CD4-positive, alpha-beta T cell treated with Interferon alpha-2 for 1 hour (primary cell): ENCODE measurements at places on chromosomes 16 and 17.

- no peak for DNase-seq
Measured at GRCh38 chr16:8474587-8474986, 115.7 kb downstream of the TMEM114 start.

DNA sequence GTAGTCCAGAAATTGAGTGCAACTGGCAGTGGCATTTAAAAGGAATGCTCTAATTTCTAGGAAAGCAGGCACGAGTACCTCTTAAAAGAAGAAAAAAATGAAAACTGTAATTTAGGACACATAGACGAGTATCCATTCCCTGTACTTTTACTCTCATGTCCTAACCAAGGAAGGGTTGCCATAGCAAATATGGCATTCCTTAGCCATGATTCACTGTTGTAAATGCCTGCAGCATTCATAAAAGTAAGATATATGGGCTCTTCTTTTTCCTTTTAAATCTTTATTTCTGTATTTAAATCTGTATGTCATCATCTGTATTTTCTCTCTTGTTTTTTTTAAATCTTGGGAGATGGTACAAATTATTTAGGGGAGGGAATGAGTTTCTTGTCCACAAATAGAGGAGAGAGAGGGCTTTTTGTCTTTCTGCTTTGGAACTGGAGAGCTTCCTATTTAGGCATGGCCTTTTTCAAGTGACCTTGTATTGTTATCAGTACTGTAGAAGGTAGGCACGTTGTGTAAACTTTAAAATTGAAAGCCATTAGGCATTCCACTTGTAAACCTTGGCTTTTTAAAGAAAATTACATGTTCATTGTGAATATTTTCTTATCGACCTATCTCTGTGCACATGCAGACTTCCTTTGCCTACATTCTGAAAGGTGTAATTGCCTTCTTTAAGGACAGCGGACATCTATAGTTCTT lies 50.0 kb downstream of the TENT4B start:
- no peak for DNase-seq

GRCh38 chr17:18070861-18071340 lies 16.8 kb upstream of the DRG2 start:
- no peak for DNase-seq

GRCh38 chr16:2983706-2984136 lies 3.5 kb upstream of the PKMYT1 start:
- peak; percentile 63 for DNase-seq

DNA sequence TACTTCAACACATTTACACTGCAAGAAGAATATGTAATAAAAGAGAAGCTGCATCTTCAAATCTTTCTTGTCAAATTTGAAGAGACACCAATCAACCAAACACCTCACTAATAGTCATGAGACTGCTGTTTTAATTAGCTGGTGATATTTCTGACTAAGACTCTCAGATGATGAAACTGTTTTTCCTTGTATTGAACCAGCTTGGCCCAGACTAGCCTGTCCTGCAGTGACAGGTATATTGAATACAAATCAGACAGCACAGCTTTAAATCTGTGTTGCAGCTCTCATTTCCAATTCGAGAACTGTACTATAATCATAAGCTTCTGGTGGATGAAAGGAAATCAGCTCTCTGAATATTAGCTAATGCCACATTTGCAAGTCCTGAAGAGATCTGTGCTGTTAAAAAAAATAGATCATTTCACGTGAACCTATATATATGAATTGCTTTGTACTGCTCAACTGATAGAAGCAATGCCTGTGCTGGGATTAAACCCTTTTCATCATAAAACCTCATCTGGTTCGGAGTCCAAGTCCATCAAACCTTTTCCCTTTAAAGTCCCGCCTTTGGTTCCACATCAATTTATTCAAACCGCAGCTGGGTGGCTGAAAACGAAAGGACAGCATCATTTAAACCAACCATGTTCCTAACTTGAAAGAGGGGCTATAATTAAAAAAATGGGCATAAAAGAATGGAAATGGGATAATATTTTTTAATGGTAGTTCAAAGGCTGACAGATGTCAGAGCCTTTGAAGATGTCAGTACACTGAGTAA lies 306.2 kb downstream of the CEP112 start:
- DNase-seq, result no peak

GRCh38 chr16:12769525-12769924 lies 34.2 kb downstream of the CPPED1 start:
- no peak for DNase-seq

GRCh38 chr17:13484020-13484419 lies 117.7 kb downstream of the HS3ST3A1 start:
- no peak for DNase-seq

DNA sequence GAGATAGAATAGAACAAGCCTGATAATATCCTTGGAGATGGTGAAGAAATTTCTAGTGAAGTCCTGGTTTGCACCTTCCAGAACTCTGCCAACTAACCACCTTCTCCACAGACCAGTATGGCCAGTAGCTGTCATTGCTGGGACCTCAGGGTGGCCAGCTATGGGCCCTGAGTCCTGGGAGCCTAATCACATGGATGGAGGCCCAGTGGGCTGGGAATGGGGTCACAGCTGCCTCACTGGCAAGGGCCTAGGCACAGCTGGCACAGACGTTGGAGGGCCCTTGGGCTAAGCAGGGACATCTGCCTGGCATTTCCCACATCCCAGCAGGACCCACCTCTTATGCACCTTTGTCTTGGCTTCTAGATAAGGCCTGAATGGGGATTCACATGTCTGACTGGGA lies 7.6 kb upstream of the WNT3 start:
- no peak for DNase-seq

GRCh38 chr16:84040226-84040822 lies 2.3 kb downstream of the SLC38A8 start:
- DNase-seq, result no peak

DNA sequence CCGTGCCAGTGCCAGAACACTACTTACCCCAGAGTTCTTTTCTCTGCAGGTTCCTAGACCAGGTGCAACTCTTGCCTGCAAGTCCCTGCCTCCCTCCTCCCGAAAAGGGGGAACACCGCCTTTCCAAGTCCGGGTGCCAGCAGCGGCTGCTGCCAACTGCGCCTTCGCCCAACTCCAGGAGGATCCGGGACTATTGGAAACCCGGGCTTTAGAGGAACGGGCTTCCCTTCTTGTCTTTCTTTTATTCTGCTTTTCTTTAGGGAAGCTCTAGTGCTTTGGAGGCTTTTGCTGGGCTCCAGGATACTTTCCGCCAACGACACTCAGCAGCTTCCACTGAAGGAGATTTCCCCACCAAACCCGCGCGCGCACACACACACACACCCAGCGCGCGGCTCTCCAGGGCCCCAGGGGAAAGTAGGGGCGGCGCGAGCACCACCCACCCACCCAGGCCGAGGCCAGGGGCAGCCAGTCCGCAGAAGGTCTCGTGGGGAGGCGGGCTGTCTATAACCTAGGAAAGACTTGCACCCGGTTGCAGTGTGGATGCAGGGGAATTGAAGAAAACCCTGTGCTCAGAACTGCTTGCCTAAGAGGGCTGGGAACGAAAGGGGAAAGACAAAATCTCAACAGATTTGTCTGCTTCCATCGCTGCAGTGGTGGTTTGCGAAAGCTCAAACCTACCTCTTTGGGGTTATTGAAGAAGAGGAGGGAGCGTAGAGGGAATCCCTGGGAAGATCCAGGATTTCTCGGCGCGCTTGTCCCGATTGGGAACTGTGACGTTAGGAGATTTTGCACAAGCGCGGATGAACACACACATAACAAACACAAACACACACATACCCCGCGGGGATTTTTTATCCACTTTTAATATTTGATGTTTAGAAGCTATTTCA lies 977 bp upstream of the CA10 start:
- DNase-seq, result no peak

DNA sequence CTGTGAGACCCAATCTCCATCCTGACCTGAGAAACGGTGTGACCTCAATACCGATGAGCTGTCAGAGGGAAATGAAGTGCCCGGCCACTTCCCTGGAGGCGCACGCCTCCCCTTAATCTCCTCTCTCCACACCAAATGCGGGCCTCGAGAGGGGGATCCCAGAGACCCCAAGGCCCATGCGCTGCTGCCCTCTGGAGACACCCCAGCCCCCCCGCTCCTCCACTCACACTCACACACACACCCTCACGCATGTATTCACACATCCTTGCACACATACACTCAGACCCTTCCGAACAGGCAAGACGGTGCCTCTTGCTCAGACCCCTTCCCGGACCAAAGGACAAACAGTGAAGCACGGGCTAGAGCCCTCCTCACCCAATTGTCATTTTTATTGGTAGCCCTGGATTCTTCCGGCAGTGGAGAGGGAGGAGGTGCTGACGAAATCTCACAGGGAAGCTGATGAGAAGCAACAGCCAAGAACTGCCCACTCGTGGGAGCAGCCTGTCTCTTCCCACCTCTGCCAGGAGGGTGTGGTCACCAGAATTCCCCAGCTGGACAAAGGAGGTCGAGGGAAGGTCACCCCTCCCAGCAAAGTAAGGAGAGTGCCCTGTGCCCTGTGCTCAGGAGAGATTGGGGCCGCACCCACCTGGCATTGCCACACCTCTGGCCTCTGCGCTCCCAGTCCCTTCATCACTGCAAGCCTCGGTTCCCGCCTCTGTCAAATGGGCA lies 136.0 kb upstream of the TNRC6C start:
- no peak for DNase-seq

GRCh38 chr16:54522584-54522983 lies 236.0 kb upstream of the IRX3 start:
- DNase-seq, result no peak

DNA sequence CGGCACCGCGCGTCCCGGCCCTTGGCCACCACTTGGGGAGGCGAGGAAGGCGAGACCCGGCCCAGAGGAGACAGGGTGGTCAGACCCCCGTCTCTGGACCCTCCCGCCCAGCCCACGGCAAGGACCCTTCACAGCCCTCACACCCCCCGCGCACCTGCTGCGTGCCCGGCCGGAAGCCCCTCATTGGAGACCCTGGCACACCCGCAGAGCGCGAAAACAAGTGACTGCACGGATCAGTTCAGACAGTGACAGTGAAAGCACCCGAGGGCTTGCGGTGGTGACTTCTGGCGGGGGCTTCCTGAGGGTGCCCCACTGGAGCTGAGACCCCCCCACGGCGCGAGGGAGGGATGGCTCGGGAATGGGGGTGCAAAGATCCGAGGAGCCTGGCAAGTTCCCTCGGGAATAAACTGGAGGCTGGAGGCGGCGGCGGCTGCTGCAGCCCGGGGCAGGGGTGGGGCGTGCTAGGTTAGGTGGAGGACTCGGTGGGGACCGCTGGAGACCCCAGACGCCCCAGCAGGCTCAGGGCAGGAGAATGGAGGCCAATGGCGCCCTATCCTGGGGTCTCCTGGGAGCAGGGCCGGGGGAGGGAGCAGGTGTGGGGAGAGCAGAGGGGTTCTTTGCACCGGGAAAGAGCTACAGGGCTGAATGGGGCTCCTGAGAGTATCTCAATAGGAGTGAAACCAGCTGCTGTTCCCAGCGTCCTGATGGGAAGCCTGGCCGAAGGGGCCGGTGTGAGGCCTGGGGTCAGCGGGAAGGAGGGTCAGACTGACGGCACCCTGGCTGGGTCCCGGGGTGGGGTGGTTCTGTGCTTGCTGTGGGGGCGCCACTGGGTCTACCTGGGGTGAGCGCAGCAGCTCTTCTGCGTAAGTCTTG lies 824 bp upstream of the FBXL16 start:
- no peak for DNase-seq

- peak; percentile 13 for DNase-seq
Measured at GRCh38 chr17:77863814-77864161, 94.7 kb upstream of the TNRC6C start.

- no peak for DNase-seq
Measured at GRCh38 chr16:6335072-6335471, 997.6 kb upstream of the RBFOX1 start.

GRCh38 chr17:7249830-7250229 lies 1.7 kb downstream of the CTDNEP1 start:
- no peak for DNase-seq

- no peak for DNase-seq
Measured at GRCh38 chr17:40556884-40557414, 8.3 kb downstream of the CCR7 start.

GRCh38 chr17:48392857-48393256 lies 37.2 kb downstream of the SKAP1 start:
- no peak for DNase-seq

DNA sequence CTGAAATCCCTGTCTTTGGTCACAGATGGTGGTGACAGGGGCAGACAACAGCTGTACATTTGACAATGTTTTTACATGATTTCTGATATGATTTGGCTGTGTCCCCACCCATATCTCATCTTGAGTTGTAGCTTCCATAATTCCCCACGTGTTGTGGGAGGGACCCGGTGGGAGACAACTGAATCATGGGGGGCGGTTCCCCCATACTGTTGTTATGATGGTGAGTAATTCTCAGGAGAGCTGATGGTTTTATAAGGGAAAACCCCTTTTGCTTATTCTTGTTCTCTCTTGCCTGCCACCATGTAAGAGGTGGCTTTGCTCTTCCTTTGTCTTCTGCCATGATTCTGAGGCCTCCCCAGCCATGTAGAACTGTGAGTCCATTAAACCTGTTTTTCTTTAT lies 353.9 kb downstream of the CPPED1 start:
- no peak for DNase-seq

GRCh38 chr17:3318336-3318735 lies 20.2 kb upstream of the OR3A1 start:
- no peak for DNase-seq

GRCh38 chr16:80994451-80994850 lies 12.2 kb downstream of the CMC2 start:
- DNase-seq, result no peak

DNA sequence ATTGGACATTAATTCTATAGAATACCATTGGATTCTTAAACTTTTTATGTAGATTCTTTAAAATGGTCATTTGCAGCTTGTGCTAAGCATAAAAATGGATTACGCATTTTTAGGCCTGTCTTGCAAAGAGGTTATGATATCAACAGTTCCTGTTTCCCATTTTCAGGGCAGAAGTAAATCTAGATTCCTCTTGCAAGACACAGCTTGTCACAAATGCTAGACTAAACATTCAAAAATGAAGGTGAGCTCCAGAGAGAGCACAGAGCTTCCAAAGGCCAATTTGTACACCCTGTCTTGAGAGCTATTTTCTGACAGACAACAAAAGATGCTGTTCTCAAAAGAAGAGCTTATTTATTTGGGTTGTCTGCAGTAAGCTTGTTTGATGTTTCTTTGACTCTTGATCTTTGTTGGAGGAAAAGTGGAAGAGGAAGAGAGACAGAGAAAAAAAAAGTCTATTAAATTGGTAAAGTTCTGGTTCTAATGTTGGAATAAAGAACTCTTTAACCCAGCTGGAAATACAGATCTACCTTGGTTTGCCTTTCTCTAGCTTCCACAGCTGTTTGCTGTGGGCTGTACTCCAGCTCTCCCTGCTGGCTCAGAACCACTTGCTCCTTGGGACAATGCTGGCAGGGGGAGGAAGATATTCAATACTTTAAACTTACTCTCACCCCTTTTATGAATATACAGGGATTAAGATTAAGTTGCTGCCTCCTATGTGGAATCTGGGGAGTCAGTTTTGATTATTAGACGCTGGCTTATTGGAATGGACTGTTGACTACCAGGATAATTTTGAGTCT lies 651.8 kb downstream of the CDH11 start:
- DNase-seq, result no peak
